ENCODE measurements at places on chromosomes 3 and 15.
A peak's percentile ranks its signal among the peaks of the same experiment; 100 is the strongest.

GRCh38 chr15:66719471-66719870 lies 17.4 kb downstream of the SMAD6 start:
- DNase-seq, result no peak

DNA sequence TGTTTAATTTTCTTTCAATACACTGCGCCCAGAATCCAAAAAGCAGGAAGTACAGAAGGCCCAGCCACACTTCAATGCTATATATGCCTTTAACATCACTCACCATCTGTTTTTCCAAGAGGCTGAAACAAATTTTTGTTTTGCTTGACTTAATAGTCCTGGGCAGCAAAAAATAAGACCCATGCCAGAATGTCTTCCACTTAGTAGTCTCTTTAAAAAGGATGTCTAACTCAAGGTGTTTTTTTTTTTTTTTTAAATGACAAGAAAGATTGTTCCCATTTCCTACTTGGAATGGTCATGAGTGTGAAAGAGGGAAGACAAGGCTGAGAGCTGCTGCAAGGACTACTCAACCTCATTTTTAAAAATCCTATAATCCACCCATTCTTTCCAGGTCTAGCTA lies 590.3 kb upstream of the SGO1 start:
- DNase-seq, result no peak

DNA sequence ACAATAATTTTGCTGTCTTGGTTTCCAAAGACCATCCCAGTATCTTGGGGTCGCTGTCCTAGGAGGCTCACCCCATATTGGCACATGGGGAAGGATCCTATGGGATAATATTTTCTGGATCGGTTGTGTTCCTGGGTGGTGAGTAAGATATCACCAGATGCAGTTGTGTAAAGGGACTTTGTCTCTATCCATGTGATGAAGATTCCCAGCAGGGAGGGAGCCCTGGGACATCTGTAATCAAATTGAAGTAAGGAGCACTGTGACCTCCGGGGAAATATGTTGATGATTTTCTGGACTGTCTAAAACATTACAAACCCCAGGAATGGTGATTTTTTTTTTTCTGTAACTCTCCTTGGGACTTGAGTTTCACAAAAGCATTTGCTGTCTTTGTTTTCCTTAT lies 36.2 kb upstream of the LRTM1 start:
- no peak for DNase-seq

DNA sequence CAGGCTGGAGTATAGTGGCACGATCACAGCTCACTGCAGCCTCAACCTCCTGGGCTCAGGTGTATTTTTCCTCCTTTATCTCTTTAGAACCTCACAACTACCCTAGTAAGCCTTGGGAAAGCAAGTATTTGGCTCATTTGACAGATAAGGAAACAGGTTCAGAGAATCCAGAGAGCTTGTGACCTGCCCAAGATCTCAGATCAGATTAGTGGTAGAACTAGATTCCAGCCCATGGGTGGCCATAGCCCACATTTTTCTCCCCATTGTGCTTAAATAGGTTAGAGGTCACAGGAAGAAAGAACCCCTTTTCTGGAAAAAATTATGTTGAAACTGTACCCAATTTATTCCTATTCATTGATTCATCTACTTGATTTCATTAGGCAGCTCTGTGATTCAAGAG lies 64.3 kb downstream of the TSC22D2 start:
- DNase-seq, result no peak

- no peak for DNase-seq
Observed at GRCh38 chr15:57728436-57728835, 21.9 kb downstream of the POLR2M start.

GRCh38 chr3:116905794-116906193 lies 196.2 kb downstream of the TUSC7 start:
- no peak for DNase-seq

DNA sequence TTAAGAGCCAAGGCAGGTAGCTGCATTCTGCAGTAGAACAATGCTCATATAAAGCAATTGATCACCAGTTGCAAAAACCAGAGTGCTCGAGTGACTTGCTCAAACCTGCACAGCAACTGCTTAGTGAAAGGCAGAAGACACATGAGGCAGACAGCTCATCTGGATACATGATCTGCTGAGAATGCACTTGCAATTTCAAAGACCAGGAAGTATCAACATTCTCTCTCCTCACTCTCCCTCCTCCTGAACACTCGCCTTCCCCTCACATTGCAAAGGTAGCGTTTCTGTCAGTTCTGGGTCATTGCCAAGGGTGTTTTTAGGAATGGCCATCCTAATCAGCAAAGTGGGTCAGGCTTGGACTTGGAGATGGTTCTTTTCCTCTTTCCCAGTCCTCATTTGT lies 61.0 kb downstream of the BFSP2 start:
- no peak for DNase-seq

- DNase-seq, result no peak
Observed at GRCh38 chr15:84552896-84553295, 47.9 kb upstream of the ZSCAN2 start.

DNA sequence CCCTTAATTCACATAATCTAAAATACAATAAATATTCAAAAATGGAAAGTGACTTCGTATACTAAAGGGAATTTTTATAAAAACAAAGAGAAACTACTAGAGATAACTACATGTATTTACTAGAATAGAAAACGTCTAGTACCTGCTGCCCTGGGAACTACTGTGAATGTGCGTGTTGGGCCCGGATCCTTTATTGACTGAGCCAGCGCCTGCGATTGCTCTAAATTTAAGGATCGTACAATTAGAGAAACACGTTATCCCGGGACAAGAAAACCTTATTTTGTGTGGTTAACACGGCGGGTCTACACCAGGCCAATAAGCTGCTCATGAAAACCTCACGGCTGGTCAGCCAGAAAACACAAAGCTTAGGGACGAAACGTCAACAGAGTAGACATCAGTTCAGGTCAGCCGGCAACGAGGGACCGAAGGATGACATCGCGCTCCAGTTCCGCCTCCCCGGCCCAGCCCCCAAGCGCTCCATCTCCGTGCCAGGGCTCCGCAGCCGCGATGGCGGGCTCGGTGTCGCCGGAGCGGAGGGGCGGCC lies 555 bp downstream of the TM2D3 start:
- DNase-seq, result no peak

DNA sequence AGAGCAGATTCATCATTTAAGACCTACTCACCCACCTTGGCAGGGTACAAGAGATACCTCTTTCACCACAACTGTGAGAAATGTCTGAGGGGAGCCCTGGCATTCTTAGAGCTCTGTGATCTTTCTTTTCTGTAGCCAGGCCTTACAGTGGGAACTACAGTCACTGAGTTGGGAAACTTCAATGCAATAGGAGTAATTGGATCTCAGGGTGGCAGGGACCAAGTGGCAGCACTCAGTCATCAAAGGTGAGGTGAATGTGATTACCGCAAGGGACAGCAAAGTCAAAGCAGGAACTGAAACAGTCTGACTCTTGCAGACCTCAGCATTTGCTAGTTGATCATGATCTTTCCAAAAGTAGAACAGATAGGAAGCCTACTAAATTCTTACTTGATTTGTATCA lies 7.2 kb upstream of the MCF2L2 start:
- no peak for DNase-seq

DNA sequence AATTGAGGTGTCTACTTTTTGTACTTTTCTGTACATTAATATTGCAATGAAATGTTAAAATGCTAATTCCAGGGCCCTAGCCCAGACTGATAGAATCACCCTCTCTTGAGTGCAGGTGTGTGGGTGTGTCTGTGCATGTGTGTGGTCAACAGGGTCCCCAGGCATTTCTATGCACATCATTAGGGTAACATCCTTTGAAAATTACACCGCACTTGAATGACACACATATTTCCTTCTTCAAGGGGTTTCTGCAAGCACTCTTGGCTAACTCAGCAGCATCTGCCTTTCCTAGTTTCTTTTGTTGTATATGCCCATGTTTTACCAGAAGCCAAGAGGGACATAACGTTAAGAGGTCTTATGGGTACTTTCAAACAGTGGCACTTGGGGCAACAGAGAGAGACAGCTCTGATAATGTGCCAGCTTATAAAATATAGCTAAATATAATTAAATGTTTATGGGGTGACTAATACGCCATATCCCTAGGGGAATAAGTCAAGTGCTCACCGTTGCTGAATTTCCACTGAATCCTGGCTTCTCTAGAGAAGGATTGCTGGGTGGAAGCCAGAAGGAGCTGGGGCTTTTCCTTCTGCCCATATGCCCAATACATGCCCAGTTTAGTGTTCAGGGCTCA lies 54.5 kb upstream of the LRIG1 start:
- DNase-seq, result peak; percentile 37

DNA sequence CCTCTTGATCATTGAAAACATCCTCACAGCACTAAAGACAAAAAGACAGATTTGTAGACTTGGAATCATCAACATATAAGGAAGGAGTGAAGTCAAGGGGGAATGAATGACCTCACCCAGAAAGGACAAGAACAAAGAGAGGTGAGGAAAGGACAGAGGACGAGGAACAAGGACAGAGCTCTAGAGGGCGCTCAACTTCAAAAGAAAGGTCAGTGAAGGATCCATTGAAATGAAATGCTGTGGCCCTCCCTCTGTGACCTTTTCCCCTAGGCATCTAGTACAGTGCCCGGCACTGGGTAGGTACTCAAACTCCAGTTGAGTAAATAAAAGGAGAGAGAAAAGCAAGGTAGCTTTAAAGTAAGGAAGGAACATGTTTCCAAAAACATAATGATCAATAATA lies 2.6 kb downstream of the ATP8B4 start:
- no peak for DNase-seq

DNA sequence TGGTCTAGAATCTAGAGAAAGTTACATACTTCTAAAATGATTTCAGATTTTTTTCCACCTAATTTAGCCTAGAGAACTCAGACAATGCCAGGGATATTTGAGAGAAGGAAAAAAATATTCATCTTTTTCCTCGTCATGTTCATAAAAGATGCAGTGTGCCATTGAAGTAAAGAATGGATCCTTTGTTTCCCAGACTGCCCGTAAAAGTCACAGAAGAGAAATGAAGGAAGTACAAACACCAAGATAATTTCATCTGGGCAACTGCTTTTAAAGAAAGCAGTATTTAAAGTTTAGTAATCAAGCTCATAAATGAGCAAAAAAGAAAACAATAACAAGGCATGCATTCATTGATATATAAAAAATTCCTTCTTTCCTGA lies 47.2 kb downstream of the TTC23 start:
- DNase-seq, result no peak

DNA sequence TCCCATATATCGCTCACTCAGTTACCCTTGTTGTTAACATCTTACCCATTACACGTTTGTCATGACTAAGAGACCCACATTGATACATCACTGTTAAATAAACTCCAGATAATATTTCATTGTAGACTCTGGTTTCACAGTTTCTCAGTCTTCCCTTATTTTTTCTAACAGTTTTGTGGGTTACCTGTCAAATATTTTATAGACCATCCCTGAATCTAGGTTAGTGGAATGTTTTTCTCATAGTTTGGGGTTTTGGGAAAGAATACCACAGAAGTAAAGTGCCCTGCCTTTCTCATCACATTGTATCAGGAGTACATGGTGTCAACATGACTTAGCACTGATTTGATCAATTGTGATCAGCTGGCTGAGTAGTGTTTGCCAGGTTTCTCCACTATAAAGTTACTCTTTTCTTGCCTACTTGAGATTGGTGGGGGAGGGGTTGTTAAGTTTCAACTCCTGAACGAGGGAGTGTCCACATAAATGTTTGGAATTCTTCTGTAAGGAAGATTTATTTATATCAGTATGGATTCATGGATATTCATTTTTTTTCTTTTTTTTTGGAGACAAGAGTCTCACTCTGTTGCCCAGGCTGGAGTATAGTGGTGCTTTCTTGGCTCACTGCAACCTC lies 25.9 kb downstream of the RNF111 start:
- DNase-seq, result no peak

GRCh38 chr3:101478980-101479379 lies 34.0 kb downstream of the SENP7 start:
- no peak for DNase-seq

DNA sequence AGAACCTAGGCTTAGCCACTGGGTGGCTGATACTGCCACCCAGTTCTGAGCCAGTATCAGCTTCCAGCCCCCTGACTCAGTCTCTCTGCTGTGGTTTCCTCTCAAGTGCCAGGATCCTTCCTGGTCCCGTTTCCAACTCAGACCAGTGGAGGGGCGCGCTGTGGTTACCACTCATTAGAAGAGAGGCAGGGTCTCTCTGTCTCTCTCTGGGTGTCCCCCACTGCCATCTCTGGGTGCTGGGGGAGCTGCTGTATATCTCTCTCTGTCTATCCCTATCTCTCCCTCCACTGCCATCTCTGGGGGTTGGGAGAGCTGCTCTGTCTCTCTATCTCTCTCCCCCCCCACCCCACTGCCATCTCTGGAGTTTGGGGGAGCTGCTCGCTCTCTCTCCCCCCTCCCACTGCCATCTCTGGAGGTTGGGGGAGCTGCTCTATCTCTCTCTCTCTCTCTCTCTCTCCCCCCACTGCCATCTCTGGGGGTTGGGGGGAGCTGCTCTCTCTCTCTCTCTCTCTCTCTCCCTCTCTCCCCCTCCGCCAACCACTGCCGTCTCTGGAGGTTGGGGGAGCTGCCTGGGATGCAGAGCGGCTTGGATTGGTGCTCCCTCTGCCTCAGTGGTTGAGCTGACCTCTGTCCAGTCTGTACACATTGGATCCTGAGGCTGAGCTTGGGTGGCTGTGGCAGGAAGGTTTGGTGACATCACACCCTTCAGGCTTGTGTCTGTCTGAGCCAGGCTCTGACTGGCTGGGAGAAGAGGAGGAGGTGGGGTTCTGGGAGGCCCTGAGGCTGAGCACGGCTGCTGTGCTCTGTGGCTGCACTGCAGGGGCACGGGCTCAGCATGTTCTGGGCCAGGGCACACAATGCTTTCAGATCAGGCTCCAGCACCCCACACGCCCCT lies 98.9 kb downstream of the APBA2 start:
- DNase-seq, result no peak

DNA sequence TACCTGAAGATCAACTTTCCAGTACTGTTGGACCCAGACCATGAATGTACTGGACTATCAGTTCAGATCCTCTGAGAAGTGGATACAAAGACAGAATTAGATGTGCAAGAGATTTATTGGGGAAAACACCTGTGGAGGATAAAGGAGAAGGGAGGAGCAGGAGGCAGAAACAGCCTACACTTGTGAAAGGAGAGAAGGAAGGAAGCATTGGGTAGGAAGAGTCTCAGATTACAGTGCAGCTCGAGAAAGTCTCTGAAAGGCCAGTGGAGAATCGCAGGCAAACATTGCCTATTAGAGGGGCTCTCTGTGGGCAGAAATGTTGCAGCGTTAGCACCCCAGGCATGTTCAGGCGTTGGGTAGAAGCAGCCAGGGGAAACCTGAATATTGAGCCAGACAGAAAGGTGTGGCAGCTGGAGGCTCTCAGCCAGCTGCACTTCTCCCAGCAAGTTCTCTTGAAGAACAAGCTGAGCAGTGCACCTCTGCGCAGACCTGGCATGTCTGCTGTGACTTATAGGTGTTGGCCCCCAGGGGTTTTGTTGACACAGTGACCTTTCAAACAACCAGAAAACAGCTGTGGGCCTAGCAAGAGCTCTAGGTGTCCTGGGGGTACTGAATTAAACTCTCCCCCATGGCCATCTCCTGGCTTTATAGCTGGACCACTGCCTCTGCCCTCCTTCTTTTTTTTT lies 7.0 kb downstream of the CHST14 start:
- no peak for DNase-seq

GRCh38 chr3:14875411-14876175 lies 56.8 kb downstream of the FGD5 start:
- no peak for DNase-seq
